ENCODE measurements at places on chromosomes 2 and 18.
A peak's percentile ranks its signal among the peaks of the same experiment; 100 is the strongest.

DNA sequence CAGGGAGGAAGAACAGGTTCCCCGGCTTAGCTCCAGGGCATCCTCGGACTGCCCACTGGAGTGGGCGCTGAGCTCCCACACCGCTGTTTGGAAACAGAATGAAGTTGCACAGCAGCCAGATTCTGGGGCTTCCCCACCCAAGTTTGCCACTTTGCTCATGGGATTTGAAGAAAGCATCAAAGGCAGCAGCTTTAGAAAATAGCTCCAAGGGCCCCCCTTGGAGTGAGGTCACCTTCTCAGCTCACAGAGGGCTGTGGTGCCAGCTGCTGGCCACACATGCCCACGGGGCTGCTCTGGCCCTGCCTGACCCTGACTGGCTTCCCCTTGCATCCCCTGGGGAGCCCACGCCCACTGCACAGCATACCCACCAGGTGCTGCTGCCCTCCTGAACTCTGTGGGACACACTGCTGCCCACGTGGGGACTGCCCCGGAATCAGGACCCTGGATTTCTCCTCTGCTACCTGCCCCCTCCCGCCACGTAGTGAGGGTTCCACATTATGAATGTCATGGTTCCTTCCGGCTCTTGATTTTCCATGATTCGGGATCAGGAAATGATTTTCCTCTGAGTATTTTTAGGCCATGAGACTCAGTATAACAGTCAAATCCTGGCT is 70.3 kb downstream of the TGOLN2 start:
- DNase-seq: no peak

GRCh38 chr2:124985270-124985669 is 960.2 kb downstream of the CNTNAP5 start:
- DNase-seq: no peak

DNA sequence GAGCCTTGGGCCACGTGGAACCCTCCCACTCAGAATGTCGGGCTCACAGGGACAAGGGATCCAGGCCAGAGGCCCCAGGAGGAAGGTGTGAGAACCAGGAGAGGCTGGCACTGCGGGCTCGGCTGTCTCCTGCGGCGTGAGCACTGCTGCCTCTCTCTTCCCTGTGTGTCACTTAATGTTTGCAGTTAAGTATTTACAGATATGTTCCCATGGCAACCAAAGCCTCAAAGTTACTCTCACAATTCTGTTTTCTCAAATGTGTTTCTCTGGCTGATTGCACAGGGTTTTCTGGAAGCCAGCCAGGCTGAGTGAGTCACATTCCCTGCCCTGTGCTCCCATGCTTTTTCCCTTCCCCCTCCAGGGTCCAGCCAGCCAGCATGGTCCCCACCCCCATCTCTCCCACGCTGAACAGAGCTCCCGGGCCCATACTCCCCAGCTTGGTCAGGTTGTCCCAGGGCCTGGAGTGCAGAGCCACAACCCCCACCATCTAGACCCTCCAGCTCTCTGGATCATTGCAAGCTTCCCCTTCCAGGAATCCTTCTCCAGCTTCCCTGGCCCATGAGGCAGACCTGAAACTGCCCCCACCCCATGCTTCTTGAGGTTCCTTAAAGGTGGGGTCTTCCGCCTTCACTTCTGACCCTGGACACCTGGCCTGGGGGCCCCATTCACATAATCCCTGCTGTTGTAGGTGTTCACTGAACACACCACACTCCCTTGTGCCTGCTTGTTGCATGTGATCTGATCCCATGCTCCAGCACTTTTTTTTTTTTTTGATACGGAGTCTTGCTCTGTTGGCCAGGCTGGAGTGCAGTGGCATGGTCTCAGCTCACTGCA is 265.9 kb downstream of the CELF4 start:
- DNase-seq: peak; percentile 63

DNA sequence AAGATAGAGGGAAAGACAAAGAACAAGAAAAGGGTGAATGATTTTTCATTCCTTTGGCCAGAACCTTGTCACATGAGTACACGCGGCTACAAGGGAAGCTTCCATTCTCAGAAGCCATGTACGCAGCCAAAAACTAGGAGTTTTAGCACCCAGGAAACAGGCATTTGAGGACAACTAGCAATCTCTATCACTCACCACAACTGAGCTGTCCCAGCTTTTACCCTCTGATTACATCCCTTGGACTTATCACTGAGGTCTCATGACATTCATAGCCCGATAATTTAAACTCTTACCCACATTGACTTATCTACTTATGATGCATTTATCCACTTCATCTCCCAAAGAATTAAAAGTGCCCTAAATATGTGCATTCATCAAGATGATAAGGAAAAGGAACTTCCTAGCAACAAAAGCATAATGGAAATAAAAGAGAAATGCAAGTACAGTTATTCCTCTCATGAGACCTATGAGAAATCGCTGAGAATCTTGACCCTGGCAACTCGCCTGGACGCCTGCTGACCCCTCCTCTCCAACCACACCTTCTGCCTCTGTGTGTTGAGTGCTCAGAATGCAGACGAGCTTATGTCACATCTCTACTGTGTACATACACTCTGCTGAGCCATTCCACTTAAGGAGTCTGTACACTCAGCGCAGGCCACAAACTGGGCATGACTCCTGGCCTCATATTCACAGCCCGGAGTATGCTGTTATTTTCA is 28.7 kb upstream of the MFSD6 start:
- no peak for DNase-seq

DNA sequence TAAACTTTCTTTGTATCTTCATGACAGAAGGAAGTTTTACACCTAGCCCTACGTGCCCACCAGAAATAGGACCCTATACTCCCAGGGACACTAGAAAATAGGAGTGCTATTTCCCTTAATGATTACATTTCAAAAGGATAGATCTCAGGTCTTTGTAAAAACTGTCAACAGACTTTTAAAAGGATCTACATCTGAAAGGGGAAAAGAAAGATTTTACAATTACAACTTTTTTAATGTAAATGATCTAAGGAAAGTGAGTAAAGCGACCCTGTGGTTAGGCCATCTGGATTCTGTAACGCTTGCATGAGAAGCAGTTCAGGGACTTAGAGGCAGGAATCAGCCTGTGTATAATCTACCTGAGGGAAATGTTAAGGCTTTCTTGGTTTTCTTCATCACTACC is 431.8 kb upstream of the MC4R start:
- DNase-seq: peak; percentile 40

- DNase-seq: no peak
These were observed 213.4 kb downstream of the STK39 start for GRCh38 chr2:168033966-168034365.

DNA sequence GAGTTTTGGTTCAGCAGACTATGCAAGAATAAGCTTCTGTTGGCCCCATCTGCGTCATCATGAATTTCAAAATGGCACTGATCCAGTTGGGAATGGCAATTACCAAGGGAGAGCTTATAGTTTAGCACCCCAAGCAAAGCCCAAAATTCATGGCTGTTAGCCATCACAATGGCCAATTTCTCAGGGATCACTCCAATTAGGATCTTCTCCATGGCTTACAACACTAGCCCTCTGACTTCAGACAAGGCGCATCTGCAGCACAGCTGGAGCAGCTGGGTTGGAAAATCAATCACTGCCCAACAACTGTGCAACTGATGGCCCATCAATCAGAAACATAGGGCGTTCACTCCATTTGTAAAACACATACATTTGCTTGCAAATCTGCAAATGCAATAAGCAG is 273.6 kb downstream of the SRBD1 start:
- no peak for DNase-seq

DNA sequence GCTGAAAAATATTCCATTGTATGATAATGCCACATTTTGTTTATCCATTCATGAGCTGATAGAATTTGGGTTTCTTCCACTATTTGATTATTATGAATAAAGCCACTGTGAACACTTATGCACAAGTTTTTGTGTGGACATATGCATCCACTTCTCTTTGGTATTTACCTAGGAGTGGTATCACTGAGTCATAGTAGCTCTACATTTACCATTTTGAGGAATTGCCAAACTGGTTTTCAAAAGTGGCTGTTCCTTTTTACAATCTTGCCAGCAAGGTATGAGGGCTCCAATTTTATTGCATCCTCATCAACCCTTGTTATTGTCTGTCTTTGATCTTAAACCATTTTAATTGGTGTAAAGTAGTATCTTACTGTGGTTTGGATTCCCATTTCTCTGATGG is 13.3 kb upstream of the EHBP1 start:
- no peak for DNase-seq

GRCh38 chr2:27903018-27903417 is 12.5 kb downstream of the BABAM2 start:
- no peak for DNase-seq

DNA sequence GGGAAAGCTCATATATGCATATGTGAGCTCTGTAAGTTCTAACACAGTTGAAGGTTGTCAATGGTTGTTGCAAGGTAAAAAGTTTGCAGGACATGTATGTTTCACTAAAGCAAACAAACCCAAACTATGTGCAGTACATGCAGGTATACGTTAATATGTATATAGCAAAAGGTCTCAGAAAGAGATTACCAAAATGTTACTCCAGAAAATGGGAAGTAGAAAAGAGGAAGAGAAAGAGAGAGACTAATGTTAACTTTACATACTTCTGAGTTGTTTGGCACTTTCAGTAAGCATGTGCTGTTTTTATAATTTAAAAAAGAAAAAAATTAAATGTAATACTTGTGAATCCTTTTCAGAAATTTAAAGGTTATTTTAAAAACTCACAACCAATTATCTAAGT is 32.8 kb upstream of the PEX13 start:
- no peak for DNase-seq

DNA sequence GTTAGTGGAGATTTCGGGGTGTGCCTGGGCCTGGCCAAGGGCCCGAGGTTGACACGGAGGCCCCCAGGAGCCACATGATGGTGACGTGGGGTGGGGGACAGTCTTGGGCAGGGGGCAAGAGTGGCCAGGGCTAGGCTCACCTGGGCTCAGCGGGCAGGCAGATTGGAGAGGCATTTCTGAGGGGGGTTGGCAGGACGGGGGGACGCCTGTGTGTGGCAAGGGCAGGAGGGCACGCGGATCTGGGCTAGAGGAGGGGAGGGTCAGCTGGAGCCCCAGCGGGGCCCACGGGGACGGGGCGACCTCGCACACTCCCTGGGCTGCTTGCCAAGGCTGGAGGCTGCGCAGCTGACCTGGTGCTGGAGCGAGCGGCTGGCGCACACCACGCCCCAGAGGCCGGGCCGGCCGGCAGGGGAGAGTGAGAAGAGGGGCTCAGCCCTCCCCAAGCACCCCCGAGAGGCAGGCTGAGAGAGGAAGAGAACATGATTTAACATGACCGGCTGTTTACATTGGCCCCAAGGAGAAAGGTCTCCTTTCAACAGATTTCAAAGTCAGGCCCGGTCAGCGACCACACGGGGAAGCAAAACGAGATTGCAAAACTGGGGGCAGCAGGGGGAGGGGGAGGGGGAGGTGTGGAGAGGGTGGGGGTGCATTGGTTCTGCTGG is 38.0 kb upstream of the SNED1 start:
- peak; percentile 47 for DNase-seq

DNA sequence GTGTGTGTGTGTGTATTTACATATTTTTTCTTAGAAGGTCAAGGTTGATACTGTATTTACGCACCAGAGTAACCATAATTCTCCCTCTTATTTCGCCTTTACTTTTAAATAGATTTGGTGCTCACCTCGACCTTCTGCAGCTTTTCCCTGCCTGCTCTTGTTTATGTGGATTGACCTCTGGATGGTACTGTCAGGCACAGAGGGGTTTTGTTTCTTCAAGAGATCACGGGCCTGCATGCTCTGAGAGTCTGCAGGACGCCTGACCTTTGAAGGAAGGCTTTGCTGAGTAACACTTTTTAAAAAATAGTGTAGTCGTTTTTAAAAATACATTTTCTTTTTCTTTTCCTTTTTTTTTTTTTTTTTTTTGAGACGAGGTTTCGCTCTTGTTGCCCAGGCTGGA is 18.1 kb upstream of the EFHD1 start:
- DNase-seq: no peak

DNA sequence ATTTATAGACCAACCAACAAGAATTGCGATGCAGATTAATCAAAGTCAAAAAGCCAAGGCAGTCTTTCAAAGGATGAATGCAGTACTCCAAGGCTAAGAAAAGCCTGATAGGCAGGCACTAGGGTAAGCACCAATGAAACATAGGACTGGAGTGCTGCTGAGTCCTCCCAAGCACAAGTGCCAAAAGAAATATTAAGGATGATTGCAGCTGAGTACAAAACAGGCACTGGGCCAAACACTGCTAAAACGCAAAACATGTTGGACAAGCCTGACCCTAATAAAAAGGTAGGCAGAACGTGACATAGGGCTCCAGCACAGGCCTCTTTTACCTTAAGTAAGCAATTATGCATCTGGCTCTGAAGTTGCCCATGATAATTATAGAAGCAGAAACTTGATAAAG is 160.1 kb upstream of the LRP1B start:
- no peak for DNase-seq

DNA sequence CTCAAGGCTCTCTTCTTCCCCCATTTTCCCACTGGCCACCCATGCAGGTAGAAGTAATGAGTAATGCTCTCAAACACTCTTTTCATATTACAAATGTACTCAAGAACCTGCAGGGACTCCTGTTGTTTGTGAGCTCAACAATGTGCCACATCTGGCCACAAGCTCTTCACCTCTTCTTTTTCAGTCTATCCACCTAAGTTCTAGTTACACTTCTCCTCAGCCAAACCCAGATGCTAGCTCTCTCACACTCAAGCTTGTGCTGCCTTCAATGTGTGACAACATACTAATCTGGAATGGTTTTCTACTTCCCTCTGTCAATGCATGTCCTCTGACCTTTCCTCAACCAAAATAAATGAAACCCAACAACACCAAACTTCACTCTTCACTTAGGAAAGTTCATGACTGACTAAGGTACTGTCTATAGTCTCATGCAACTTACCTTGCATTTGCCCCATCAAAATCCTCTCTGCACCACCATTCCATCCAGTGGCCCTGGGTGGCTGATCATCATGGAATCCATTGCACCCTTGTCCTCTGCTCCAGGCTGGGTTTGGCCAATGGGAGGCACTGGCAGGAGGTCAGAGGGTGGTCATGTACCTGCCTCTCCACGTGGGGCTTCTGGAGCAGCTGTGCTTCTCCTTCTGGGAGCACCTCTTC is 5.3 kb upstream of the IL18R1 start:
- DNase-seq: no peak

GRCh38 chr18:32317651-32318050 is 127.8 kb downstream of the MEP1B start:
- no peak for DNase-seq

DNA sequence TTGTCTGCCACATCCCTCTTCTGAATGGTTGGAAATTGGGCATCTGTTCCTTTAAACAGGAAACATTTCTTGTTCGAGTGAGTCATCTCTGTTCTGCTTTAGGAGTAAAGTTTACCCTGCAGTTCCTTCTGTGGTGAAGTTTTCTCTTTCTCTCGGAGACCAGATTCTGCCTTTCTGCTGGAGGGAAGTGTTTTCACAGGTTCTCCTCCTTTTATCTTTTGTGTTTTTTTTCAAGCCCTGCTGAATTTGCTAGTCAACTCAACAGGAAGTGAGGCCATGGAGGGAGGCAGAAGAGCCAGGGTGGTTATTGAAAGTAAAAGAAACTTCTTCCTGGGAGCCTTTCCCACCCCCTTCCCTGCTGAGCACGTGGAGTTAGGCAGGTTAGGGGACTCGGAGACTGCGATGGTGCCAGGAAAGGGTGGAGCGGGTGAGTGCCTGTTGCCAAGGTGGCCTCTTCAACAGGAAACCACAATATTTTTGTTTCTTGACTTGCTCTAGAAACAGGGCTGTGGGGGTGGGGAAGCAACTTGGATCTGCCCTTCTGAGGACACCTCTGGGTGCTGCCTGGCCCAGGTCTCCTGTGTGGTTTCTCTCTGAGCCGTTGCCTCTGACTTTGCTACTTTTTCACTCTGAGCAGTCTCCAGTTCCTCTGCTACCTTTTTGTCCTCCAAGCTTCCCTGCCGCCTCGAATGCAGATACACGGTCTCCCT is 2.2 kb upstream of the CASP8 start:
- peak; percentile 64 for DNase-seq

- no peak for DNase-seq
These were observed 888 bp downstream of the VAMP5 start for GRCh38 chr2:85584857-85585780.

Measured in iPS-NIHi11 (cell line).